ENCODE measurements at places on chromosomes 2 and 18.

DNA sequence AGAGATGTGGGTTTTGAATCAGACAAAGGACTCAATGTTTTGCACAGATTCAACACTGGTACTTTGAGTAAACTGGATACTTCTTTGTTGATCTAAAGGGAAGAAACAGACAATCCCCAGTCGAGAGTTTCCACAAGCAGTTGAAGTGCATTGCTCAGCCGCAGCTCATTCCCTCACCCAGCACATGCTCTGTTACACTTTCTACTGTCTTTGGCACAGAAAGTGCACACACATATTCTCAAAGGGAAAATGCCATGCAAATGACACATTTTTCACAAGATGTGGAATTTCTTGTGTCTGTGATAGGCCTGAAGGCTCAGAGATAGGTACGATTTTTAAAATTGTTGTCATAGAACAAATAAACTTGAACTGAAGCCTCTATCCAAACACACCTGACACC is 258.9 kb upstream of the TRIB2 start:
- no peak for DNase-seq

DNA sequence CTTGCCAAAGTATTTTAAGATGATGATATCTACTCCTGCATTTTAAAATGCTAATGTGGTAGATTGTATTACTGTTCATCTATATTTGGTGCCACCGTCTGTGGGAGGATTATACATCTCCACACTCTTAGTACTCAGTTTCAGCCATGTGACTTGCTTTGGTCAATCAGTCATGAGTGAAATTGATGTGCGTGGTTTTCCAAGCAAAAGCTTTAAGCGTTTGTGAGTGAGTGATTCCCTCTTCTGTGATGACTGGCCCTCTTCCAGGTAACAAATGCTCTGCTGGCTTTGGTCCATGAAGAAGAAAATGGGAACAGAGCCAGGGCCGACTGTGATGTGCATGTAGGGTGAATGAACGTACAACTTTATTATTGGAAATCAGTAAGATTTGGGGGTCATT is 330.4 kb downstream of the LPIN1 start:
- no peak for DNase-seq

- no peak for DNase-seq
Observed at GRCh38 chr18:57925706-57926105, 118.3 kb upstream of the NEDD4L start.

DNA sequence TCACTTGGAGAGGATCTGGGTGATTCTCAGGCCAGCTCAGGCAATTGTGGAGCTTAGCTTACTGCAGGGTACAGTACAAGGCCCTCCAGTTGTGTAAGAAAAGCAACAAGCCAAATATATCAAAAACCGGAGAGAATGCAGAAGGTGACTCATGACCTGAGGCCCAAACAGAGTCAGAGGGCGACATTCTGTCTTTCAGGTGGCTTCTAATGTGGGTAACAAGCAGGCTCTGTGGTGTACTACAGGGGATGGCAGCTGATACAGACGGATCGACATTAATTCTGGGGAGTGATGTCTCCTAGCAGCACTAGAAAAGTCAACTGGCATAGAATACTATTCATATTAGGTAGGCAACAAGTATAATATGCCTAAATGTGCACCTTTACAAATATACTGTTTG is 219.5 kb upstream of the SOX11 start:
- DNase-seq, result no peak

DNA sequence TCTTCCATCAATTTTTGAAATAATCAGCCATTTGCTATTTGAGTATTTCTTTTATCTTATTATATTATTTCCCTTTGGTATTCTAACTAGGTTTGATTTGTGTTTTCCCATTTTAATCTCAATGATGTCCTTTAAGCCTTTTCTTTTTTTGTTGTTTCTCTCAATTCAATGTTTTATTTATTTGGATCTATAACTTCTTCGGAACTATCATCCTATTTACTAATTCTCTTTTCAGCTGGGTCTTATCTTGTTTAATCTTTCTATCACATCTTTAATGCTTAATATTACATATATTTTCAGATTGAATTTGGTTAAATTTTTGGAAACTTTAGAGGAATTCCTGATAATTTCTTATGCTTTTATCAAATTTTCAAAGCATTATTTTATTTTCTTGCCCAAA is 448.3 kb downstream of the SOX11 start:
- DNase-seq, result no peak

DNA sequence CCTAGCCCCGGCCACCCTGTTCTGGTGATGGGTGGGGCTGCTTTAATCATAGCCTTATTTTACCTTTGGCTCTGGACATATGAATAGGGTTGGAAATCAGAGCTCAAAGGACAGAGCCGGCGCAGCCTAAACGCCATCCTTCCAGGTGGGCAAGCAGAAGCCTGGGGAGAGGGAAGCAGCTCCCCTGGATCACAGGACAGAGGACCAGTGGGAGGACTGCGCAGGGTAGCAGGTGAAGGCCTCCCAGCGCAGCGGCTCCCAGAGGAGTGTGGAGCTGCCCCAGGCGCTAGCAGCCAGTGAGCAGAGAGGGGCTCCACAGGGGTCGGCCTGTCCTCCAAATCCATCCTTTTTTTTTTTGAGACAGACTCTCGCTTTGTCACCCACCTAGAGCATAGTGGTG is 16.4 kb upstream of the CYS1 start:
- DNase-seq, result no peak
